Activated CD8-positive, alpha-beta T cell treated with anti-CD3 and anti-CD28 coated beads for 36 hours (primary cell): ENCODE measurements at places on chromosomes 5 and 9. TPM values are rescaled to one million over a fixed set of nuclear protein-coding genes. Genes with fewer than 3 reads are reported as not detected.
A peak's percentile ranks its signal among the peaks of the same experiment; 100 is the strongest.

DNA sequence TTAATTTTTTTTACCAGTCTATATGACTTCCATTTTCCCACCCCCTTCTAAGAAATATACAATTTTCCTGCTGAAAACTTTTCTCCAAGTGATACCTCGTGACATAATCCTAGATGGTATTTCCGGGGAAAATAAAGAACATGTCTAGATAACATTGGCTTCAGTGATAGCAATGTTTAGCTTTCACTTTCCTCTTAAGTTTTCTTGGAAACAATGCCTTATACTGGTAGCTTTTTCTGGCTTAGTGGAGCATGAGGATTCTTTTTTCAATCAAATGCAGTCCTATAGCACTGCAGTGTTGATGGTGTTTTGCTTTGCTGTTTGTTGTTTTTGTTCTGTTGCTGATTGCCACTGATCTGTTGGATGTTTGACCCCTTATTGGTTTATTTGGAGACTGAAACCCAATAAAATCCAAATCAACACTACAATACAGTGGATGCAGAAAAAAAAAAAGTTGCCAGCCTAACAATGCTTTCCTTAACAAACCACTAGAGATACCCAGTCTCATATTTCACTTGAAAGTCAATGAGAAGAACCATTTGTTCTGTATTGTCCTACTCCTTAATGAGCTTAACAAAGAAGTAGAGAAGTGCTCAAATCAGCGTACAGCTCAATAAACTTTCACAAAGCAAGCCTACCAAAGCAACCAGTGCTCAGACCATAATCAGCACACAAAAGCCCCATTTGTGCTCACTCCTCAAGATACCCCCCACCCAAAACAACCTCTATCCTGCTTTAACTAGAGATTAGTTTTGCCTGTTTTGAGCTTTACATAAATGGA is 74.2 kb upstream of the GRAMD2B start:
- no peak for DNase-seq

- no peak for DNase-seq
Measured at GRCh38 chr9:7560669-7561305, 238.8 kb downstream of the DMAC1 start.

- no peak for DNase-seq
Measured at GRCh38 chr5:93756372-93756771, 15.0 kb upstream of the POU5F2 start.

DNA sequence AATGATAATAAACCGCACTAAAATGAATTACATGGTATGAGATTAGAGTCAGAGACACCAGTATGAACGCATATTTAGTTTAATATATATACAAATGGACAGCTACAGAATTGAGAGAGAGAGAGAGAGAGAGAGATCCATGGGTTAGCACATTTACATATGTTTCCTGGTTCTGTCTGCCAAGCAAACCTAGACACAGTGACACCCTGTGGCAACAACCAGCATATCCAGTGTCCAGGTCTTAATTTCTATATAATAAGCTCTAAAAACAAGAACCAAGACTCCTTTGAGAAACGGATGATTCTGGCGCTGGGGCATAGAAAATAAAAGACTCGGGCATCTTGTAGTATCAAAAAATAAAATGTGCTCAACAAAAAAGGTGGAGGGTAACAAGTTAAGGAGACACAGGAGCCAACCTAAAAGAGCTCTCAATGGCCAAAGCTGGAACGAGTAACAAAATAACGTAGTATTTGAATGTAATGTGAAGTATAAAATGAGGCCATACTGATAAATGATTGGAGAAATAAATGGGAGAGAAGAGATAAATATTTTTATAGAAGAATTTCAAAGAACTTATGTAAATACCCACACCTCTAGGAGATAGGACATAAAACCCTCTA is 84.5 kb downstream of the RFX3 start:
- DNase-seq, result peak; percentile 73

DNA sequence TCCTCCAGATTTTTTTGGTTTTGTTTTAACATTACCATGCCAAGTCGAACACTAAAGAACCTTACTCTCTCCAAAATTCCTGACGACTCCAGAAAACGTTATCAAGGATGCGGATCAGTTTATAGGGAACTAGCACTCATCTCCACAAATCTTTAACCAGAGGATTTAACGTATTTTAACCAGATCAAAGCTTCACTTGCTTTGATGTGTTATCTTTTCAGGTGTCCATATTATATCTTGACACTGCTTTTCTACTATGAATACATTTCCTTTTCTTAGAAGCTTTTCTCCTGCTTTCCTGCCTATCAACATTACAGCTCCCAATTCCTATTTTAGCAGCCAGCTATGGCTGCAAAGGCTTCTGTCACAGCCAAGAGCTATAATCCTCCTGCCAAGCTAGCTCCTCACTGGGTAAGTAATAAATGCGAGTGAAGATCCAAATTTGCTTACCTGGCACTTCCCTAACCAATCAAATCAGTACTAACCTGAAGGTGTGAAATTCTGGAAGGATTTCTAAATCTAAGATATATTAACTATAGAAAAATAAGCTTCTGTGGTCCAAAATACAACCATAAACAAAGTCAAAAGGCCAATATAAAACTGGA is 60.2 kb downstream of the CDC14B start:
- no peak for DNase-seq

- no peak for DNase-seq
Measured at GRCh38 chr5:98314292-98314691, 459.2 kb upstream of the RGMB start.

DNA sequence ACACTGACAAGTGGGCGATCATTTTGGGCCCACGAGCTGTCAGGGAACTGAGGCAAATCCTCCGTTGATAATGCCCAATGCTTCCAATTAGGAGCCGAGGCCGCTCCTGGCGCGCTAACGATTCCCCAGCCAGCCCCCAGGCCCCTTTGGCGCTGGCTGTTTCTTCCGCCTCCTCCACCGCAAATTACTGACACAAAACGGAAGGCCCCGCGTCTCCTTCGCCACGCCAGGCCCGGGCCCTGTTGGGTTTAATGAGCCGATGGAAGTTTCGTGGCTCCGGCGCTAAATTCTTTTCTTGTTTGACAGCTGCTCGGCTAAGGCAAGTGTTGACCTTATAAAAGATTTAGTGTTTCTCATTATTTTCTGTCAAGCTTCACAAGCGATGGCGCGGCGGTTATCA is 25.7 kb upstream of the BARHL1 start:
- DNase-seq, result no peak

DNA sequence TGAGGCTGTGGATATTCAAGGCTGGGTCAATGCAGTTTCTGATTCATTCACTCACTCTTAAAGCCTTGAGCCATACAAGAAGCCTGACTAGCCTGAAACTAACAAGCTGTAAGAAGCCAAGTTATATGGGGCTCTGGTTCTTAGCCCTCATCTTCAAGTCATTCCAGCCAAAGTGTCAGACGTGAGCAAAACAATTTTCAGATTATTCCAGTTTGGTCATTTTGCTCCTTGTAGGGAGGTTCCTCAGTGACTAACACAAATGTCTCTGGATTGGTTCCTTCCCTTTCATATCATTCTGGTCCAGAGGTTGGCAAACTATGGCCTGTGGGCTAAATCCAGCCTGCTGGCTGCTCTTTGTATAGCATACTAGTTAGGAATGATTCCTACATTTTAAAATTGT is 12.5 kb upstream of the SHOC1 start:
- no peak for DNase-seq

DNA sequence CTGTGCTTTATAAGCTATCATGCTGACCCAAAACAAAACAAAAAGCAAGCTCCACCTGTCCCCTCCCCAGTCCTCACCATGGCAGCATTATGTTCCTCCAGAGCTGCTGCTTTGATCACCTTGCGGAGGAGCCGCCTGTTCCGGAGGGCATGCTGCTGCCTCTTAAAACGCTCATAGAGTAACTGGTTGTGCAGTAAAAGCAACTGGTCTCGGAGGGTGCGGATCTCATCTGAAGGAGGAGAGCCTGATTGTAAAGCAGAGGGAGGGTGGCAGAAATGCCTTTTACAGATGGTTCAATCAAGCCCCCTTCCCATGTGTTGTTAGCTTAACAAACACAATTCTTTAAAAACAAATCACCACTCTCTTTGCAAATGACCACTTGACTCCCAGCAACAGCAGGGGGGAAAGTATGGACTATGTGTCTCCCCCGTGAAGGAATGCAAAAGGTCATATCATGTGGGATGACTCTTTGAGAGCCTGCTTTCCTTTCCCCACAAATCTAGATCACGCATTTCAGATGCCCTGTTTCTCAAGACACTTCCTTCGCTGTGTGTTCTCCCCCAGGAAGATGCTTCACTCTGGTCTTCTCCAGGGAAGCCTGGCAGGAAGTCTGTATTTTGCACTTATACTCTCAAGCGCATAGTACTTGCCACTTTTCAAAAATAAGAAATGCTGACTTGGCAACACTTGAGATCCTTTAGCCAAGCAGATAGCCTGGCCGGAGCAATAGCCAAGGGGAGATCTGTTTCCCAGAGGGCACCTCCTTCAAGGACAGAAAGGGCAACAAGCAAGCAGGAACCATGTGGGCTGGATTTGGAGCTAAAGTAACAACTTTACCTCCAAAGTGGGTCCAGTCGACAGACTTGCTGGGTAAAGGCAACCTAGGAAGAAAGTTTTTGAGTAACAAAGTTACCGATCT is 25.1 kb downstream of the SPACA9 start:
- DNase-seq, result no peak

DNA sequence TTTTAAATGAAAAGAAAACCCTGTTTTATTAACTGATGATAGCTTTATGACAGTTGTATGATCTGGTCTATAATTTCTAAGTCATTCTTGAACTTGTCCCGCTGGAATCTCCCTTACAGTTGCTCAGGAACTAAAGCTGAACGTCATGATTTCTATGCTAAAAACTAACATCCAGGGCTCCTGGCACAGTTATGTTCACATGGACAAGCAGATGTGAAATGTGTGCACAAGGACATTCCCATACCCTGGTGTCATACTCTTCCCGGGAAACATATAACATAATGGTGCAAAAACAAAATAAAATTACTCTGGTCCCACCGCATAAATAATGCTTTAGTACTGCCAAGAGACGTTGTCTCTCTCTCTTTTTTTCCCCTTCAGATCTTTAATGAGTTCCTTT is 134.9 kb downstream of the PRDM6 start:
- no peak for DNase-seq

DNA sequence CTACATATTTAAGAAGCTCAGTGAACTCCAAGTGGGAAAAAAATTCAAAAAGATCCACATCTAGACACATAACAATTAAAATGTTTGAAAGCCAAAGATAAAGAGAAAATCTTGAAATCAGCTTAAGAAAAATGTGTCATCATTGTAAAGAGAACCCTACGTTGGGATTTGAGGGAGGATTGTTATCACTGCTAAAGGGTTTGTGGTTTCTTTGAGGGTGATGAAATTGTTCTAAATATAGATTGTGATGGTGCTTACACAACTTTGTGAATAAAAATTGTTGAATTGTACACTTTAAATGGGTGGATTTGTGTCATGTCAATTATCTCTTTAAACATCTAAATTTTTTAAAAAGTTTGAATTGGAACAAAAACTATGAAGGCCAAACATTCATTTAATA is 92.2 kb upstream of the ADAMTS19 start:
- DNase-seq, result no peak

CCL28 gene
- 15.0 TPM for total RNA-seq

TNPO1 gene
- 97.8 TPM for total RNA-seq

ZNF354C gene
- total RNA-seq, result 7.0 TPM

MCIDAS gene
- 0.18 TPM for total RNA-seq
